Gastroesophageal sphincter (tissue), 4 donors: ENCODE measurements at places on chromosomes 16 and 17.

DNA sequence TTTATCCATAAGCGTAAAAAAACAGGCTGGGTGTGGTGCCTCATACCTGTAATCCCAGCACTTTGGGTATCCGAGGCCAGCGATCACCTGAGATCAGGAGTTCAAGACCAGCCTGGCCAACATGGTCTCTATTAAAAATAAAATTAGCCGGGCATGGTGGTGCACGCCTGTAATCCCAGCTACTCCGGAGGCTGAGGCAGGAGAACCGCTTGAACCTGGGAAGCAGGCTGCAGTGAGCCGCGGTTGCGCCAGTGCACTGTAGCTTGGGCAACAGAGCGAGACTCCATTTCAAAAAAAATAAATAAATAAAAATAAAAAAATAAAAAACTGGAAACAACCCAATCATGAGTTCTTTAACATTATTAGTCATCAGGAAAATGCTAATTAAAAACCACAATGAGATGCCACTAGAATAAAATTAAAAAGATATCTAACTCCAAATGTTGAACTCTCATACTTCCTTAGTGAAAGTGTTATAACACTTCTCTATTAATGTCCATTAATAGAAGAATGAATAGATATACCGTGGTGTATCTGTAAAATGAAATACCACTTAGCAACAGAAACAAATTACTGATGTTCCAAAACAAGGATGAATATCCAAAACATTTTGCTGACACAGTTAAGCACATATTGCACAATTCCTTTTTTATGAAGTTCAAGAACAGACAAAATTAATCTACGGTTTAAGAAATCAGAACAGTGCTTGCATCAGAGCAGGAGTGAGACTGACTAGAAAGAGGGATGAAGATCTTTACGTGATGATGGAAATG is 13.1 kb downstream of the MPHOSPH6 start:
- ATAC-seq = no peak

DNA sequence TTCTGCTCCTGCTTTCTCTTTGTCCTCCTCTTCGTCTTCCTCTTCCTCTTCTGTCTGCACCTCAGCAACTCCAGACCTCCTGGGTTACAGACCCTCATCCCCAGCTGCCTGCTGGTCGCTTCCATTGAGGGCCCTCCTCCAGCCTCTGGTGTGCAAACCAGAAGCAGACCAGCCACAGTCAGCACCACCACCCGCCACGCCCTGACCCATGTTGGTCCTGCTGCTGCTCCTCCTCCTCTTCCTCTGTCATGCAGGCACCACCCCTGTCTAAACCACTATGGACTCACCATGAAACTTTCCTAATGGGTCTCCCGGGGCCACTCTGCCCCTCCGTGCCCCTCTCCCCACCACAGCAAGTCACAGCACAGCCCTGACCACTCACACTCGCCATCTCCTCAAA is 11.4 kb upstream of the OGFOD3 start:
- ATAC-seq = no peak

DNA sequence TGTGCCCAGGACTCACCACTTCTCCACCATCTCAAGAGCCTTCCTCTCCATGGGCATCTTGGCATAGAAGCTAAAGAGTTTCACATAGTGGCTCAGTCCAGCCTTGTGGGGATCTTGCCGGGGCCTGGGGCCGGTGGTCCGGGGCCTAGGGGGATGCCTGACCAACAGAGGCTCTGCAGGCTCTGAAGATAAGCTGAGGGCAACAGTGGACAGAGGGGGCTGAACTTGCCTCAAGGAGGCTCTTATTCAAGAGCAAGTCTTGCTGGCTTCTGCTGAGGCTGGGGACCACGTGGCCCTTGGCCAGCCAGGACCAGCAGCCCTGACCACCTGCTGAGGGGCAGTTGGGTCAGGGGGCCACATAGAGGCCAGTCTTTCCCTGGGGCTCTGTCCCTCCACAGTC is 13.5 kb upstream of the THAP11 start:
- no peak for ATAC-seq

- no peak for ATAC-seq
These were observed 3.8 kb upstream of the SAMD14 start for GRCh38 chr17:50133769-50134099.

- no peak for ATAC-seq
These were observed 8.4 kb downstream of the LMF1 start for GRCh38 chr16:962366-962765.

DNA sequence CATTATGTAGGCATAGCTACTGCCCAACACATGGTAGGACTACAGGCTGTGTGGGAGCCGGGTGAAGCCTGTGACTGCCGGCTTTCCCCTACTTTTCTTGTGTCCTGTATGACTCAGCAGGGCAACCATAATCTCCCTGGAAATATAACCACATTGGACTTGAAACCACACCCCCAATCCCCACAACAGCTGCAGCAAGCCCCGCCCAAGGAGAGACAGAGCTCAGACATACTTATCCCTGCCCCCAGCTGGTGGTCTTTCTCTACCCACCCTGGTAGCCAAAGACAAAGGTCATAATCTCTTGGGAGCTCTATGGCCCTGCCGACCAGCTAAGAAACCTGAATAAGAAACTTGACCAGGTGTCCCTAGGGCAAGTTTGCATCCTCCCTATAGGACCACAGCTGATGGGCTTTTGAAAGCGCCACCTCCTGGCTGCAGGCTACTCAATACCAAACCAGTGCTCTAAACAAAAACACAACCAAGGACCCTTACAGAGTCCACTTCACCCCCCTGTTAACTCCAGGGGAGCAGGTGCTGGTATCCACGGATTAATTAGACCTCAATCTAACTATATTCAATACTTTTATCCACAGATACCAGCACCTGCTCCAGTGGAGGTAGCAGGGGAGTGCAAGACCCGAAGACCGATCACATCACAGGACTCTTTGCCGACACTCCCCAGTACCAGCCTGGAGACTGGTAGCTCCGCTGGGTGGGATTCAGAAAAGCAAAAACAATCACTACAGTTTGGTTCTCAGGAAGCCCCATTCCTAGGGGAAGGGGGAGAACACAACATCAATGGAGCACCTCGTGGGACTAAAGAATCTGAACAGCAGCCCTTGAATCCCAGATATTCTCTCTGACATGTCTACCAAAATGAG is 91.2 kb downstream of the IRX5 start:
- ATAC-seq = no peak

- ATAC-seq = no peak
These were observed 67.3 kb upstream of the BCAR1 start for GRCh38 chr16:75318737-75319136.

GRCh38 chr16:65660390-65660789 is 538.5 kb upstream of the CDH11 start:
- ATAC-seq = no peak

GRCh38 chr16:24689128-24689527 is 40.3 kb upstream of the TNRC6A start:
- ATAC-seq = no peak
